ENCODE measurements at places on chromosomes 7 and 10.

- DNase-seq, result no peak
Measured at GRCh38 chr7:36288501-36288900, 101.2 kb upstream of the ANLN start.

DNA sequence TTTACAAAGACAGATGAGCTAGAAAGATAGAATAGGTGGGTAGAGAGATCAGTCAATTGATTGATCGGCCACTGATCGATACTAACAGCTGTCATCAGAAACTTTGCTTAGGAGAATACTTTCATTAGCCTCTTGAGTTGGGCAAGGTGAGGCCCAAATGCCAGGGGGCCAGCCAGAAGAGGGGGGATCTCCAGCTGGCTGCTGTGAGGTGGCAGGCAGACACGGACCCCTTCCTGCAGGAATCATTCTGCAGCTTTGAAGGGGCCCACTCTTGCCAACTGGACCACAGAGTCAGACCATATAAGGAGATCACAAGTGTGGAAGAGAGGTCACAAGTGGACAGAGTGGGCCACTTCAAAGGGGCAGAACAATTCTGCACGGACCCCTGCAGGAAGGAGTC, 62.9 kb upstream of the DOCK1 start:
- DNase-seq, result no peak

DNA sequence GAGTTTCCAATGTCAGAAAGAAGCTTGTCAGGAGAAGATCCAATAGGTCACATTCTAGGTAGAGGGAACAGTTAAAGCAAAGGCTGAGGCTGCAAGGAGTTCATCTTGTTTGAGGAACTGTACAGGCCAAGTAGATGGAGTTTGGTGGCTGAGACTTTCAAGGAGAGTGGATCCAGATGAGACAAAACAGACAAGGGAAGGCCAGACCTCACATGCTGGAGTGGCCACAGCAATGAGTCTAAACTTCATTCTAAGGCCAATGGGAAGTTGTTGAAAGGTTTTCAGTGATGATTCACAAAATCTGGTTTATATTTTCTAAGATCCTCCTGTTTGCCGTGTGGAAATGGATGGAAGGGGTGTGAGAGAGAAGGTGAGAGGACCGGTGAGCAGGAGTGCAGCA, 40.0 kb downstream of the EPDR1 start:
- DNase-seq, result no peak

- no peak for DNase-seq
Measured at GRCh38 chr7:36661135-36661840, 63.0 kb downstream of the AOAH start.

DNA sequence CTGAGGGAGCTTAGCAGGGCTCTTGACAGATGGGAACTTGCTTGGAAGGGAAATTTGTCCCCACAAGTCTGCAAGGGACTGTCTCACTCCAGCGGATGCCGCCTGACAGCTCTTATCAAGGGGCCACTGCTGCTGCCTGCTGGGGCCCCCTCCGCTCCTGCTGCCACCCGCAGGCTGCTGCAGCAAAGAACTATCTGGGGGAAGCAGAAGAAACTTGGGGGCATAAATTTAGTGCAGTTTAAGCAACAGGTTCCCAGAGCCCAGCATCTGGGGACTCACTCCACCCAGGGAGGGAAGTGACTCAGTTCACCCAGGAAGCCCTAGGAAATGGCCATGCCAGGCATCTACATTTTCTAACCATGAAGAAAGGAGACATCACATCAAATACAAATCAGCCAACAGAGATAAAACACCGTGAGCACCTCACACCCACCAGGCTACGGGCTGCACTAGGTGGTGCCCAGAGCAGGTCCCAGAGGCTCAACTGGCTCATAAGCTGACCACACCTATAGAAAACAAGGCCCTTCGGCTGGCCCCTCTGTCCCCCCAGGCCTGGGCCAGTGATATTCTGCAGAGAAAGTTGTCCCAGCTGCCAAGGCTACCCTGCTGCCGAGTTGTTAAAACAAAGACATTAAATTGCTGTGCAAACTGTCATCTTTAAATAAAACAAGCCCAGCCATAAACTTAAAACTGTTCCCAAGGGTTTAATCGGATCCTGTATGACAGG, 3.7 kb downstream of the RGS10 start:
- DNase-seq, result no peak

- no peak for DNase-seq
Measured at GRCh38 chr7:112587504-112587903, 106.7 kb downstream of the LSMEM1 start.

GRCh38 chr10:5291501-5292195, 73.1 kb upstream of the UCN3 start:
- no peak for DNase-seq

DNA sequence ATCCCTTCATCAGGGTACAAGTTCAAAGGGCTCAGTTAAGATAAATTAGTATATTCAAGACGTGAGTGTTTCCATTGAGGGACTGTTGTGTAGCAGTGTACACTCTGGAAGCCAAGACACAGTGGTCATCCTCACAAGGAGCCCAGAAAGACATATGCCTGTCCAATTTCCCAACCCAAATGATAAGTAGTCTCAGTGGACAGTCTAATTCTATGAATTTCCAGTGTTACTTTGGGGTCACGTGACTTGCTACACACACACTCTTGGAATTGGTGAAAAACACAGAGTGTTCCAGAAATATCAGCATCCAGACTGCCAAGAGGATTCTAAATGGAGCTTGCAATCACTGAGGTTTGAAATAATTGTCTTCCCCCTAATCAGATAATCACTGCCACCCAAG, 365.1 kb downstream of the WDR11 start:
- no peak for DNase-seq

DNA sequence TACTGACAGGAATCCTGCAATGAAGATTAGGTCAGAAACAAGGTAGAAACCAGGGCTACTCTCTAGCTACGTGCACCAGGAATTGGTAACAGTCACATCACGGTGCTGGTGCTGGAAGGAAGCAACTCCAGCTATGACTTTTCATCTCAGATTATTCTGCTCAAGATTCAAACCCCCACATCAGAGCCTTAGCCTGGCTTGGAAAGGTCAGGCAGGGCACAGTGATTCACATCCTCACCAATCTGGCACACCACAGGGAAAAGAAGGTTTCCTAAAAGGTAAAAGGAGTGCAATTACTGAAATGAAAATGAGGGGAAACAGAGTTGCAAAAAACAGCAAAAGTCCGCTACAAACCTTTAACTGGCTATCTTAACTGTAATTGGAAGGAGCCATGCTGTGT, 240.2 kb upstream of the NPSR1 start:
- no peak for DNase-seq

DNA sequence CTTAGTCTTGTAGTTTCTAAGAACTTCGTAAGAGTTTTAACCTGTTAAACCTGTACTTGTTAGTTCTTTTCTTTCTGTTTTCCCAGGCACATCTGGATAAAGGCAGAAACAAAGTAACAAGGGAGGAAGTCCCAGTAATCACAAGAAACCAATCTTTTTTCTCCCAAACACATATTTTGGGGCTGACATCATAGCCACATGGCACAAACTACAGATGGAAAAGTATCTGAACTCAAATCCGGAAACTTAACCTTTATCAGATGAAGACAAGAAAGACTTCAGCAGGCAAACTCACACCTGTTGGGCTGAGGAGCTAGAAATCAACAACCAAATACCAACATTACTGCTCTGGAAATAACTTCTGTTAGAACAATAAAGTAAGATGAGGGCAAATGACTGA, 67.1 kb downstream of the CUBN start:
- DNase-seq, result no peak

- no peak for DNase-seq
Measured at GRCh38 chr7:96069401-96069800, 252.5 kb downstream of the SLC25A13 start.

DNA sequence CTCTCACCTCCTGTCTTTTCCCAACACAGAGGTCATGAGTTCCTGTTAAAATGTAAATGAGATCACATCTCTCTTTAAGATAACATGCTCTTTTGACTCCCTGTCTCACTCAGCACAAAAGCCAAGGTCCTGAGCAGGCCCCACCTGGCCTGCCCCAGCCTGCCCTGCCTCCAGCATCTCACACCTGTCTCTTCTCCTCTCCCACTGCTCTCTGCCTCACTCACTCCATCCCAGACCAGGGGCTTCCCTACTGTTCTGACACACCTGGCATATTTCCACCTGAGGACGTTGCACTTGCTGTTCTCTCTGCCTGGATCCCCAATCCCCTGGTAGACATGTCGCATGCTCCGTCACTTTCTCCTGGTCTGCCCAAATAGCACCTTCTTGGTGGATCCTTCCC, 285.0 kb upstream of the ZMIZ1 start:
- no peak for DNase-seq

GRCh38 chr10:126638542-126638941, 32.0 kb downstream of the C10orf90 start:
- no peak for DNase-seq

DNA sequence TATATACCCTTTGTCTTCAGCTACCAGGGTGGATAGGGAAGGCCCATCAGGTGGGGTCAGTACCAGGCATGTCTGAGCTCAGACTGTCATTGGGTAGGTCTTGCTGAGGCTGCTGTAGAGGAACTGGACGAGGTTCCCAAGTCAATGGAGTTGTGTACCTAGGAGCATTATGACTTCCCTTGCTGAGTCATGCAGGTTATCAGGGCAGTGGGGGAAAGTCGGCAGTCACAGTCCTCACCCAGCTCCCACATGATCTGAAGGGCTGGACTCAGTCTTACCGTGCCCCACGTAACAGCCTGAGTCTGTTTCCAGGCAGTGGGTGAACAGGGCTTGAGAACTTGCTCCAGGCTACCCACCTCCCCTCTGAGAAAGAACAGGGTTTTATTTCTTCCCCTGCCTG, 260.8 kb upstream of the COBL start:
- no peak for DNase-seq

- no peak for DNase-seq
Measured at GRCh38 chr7:108653526-108653925, 83.9 kb downstream of the DNAJB9 start.

GRCh38 chr10:76178532-76179292, 747.3 kb downstream of the LRMDA start:
- no peak for DNase-seq

DNA sequence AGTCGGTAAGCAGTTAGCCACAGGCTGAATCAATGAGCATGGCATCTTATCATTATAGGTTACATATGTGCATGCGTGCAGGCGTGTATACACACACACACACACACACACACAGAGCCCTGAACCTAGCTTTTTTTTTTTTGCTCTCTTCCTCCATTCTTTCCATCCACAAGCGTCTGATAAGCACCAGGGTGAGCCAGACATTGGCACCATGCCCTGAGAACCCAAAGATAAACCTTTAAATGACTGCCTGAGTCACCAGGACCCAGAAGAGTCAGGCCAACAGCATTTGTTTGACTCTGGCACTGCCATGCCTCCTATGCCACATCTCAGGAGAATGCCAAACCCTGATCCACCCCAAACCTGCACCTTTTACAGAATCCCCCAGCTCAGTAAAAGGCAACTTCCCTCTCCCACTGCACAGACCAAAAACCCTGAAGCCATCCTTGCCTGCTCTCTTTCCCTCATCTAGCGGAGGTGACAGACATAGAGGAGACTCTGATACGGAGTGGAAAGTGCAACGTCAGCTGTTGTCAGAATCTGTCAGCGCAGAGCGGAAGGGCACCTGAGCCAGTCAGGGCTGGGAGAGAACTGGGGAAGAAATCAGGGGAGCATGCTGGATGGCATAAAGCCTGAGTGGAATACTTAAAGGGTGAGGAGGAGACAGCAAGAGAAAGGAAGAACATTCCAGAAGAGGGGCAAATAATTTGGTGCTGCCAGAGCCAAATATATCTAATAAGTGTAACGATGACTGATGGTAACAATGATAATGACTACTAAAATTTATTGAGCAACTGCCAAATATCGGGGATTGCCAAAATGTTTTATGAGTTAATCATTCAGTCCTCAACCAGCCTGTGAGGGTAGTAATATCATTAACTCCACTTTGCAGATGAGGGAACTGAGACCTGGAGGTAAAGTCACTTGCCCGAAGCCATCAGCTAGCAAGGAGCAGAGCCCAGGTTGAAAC, 3.2 kb downstream of the PARP12 start:
- no peak for DNase-seq

DNA sequence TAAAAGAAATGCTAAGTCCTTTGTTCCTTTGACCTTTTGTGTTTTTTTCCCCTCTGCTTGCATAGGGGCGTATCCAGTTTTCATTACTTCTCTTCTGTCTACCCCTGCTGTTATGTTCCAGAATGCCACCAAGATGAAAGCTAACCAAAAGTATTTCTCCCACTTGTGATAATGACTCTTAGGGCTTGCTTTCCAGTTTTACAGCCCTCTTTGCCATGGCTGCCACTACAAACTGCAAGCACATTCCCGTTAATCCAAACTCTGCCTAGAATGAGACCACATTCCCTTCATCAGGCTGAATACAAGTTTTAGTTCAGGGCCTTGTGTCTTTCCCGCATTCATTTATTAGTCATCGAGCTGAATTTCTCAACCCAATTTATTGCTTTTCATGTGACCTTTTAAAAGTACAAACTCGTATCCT, 23.6 kb upstream of the CD36 start:
- DNase-seq, result no peak

DNA sequence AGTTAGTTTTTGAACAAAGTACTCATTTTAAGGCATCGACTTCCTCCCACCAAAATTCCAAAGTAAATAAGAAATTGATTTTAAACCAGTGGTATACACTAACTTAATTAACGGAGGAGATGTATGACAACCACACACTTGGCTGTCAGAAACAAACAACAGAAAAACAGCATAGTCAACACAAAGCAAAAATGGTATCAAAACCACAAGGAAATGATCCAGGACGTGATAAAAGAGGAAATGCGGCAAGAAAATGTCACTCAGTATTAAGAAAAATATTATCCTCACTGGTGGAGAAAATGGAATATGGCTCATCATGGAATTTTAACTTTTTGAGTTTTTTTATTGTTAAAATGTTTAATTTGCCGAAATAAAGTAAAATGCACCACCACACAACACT, 17.5 kb downstream of the KIAA1549 start:
- DNase-seq, result no peak

DNA sequence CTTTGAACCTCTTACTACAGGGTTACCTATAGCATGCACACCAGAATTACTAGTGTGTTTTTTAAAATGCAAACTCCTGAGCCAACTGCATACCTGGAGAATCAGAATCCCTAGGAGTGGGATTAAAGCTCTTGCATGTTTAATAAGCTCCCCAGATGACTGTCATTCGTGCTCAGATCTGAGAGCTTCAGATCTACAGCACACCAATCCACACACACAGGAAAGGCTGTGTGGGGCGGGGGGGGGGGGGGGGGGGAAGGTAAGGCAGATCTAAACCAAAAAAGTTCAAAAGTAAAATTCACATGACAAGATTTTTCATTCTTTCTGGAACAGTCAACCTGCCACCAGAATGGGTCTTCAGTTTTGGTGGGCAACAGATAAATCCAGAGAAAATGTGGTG, 5.5 kb downstream of the FAM3C start:
- no peak for DNase-seq
